ENCODE measurements at places on chromosomes 7 and 10.
A peak's percentile ranks its signal among the peaks of the same experiment; 100 is the strongest.

- DNase-seq: no peak
Observed at GRCh38 chr7:100827330-100828226, at the start of gene EPHB4. EPHB4 (minus strand) TSS chr7:100827523; CDS start chr7:100827030, 493 bp downstream.

- DNase-seq: no peak
Observed at GRCh38 chr7:139825666-139826290, 3.3 kb upstream of the TBXAS1 start.

DNA sequence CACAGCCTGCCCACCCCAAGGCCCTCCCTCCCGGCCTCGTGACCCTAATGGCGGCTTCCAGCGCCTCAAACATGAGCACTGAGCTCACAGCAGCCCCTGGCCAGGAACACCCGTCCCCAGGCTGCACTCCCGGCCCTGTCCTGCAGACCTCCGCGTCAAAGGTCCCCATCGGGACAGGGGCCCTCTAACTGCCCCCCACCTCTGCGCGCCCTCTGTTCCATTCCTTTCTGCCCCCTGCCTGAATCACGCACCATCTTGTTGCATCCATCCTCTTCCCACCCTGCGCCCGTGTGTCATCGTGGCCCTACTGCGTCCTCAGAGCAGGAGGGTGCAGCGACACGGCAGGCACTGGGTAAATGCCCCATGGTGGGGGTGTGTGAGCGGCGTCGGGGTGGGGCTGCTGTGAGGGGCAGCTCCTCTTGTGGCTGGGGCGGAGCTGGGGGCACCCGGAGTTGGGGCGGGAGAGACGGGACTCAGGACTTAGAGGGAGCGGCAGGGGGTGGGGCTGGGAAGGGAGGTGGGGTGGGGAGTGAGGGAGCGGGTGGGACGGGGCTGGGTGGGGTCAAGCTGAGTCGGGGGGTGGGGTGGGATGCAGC is 13.4 kb downstream of the SLC29A4 start:
- DNase-seq: no peak

DNA sequence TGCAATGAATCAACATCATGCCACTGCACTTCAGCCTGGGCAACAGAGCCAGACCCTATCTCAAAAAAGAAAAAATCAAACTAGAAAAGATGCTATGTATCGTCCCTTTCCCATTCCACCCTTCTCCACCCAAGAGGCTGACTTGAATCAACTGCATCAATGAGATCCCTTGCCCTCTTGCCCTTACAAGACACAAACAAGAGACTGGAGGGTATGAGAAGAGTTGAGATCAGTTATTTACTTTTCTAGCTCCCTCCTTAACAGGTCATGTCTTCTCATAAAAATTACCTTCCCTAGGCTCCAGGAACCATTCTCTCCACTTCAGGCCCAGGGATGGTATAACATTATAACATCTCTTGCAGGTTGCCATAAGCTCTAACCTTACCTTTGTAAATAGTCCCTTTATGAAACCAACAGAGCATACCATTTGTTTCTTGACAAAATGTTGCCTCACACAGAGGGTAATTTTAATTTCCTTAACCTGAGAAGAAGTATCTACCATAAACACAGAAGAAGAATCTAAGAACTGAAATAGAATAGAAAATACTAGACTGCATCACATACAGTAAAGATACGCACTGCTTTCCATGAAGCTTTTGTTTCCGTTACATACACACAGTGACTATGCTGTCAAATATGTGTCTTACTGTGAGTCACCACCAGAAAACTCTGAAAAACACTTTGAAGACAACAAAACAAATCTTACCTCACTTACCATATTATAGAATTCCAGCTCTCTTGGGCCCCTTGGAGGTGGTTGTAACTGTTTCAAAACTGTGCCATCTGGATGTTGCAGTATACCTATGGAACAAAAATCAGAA is 30.5 kb downstream of the IPMK start:
- DNase-seq: no peak

DNA sequence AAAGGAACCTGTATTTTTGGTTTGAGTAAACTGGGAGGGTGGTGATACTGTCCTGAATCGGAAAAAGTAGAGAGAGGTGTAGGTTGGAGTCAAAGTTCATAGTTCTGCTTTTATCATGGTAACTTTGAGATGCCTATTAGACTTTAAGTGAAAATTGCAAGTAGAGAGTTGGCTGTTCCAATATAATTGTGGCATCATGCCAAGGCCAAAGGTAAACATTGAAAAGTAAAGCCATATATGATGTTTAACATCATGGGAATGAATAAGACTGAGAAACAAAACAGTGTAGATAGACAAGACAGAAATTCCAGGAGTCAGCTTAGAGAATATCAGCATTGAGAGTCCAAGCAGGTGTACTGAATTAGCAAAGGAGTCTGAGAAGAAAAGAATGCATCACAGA is 570.9 kb downstream of the HTR7 start:
- no peak for DNase-seq

GRCh38 chr7:67547183-67547907 is 550.7 kb downstream of the TYW1 start:
- no peak for DNase-seq

- no peak for DNase-seq
Observed at GRCh38 chr7:157079116-157079515, 59.6 kb upstream of the UBE3C start.

DNA sequence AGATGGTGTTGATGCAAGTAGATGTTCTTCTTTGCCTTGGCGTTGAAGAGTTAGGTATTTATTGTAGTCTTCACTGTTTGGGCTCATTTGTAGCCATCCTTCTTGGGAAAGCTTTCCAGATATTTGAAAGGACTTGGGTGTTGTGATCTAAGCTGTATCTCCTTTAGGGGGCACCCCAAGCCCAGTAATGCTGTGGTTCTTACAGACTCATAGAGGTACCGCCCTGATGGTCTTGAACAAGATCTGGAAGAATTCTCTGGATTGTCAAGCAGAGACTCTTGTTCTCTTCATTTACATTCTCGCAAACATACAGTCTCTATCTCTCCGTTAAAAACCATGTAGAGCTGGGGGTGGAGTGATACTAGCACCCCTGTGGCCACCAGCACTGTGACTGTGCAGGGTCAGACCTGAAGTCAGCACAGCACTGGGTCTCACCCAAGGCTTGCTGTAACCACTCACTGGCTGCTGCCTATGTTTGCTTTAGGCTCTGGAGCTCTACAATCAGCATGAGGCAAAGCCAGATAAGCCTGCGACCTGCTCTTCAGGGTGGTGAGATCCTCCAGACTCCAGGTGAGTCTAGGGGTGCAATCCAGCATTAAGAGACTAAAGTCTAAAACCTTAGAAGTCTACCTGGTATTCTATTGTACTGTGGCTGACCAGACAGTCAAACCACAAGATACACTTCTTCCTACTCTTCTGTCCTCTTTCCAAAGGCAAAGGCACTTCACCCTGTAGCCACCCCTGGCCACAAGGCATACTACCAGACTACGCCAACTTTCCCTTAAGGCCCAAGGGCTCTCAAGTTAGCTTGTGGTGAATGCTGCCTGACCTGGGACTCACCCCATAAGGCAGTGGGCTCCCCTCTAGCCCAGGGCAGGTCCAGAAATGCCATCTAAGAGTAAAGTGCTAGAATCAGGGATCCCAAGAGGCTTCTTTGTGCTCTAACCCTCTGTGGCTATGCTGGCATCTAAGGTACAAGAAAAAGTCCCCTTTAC is 209.7 kb upstream of the TMEM196 start:
- no peak for DNase-seq

DNA sequence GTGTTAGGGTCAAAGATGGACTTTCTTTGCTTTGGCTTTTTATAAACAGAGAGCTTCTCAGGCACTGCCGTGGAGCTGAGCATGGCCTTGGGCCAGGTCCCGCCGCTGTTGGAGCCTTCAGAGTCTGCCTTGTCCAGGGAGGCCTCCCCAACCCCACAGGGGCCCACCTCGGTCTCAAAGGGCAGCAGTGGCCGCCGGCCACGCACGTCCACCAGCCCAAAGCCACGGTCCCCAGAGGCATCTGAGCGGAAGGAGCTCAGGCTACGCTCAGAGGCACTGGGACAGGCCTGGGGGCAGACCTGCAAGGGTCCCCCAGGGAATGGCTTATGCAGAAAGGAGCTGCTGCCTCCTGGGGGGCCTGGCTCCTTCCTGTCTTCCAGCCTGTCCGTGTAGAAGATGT is 105.0 kb downstream of the DLG5 start:
- no peak for DNase-seq

DNA sequence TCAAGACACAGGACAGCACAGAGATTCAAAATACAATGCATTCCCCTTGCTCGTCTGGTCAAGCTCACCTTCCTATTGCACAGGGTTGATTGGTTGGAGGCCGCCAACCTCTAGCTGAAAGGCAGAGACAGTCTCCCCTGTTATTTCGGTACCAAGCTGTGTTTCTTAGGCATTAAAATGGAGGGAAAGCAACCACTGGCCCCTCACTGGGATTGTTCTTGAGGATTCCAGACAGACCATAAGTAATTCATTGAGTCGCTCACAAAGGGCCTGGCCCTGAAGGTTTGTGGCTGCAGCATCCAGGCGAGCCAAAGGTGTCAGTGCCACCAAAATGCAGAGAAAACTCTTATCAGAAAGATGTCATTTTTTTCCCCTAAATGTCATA is 81.2 kb downstream of the PARP12 start:
- DNase-seq: no peak

- no peak for DNase-seq
Observed at GRCh38 chr10:13949844-13950542, 363.2 kb downstream of the PRPF18 start.

- DNase-seq: no peak
Observed at GRCh38 chr7:219581-220150, 27.3 kb downstream of the FAM20C start.

DNA sequence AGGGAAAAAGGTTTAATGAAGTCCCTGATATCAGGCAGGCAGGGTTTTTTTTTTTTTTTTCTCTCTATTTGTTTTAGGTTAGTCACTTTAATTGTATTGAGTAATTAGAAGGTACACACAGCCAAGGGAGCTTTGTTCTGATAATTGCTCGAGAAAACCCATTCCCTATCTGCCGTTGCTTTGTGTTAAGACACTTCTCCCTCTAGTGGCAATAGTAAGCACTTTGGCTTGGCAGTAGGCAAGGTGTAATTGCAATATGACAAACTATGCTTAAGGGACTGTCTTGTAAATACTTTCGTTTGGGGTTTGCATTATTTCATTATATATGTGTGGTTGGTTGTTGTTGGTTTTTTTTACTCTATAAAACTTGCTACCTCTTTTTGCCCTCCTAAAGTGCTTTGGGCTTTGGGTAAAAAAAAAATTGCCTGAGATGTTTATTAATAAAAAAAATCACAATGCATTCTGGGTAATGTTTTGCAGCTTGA is 113.4 kb downstream of the BTRC start:
- peak; percentile 75 for DNase-seq

DNA sequence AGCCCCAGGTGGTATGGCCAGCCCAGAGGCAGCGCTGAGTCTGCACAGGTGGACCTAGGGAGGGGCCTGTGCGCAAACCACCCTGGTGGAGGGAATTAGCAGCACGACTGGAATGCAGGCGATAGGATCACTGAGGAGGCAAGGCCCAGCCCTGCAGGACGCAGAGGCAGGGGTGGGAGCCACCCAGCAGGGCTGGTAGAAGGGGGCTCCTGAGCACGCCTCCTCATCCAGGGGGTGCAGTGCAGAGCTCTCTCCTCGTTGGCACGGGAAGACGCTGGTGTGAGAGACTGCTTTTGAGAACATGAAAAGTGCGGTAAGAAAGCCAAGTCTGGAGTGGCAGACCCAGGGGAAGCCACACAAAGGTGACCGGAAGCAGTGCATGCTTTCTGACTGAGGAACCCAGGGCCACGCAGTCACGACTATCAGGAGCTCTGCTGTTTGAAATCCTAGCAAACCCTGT is 6.0 kb downstream of the FXYD4 start:
- DNase-seq: no peak

DNA sequence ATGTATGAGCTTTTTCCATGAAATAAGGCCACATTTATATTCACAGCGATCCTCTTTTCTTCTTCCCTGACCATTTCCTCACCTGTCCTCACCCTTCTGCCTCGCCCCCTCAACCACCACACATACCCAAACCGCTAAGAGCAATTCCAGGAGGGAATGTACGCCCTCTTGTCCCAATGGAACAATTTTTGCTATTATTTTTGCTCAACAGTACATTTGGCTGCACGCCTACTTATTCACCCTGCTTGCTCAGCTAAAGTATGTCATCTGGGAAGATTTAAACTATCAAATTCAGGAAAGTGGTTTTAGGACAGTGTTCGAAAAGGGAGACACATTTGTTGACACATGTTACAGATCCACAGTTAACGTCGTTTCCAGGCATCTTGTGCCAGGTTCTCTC is 252.7 kb downstream of the NEBL start:
- no peak for DNase-seq

DNA sequence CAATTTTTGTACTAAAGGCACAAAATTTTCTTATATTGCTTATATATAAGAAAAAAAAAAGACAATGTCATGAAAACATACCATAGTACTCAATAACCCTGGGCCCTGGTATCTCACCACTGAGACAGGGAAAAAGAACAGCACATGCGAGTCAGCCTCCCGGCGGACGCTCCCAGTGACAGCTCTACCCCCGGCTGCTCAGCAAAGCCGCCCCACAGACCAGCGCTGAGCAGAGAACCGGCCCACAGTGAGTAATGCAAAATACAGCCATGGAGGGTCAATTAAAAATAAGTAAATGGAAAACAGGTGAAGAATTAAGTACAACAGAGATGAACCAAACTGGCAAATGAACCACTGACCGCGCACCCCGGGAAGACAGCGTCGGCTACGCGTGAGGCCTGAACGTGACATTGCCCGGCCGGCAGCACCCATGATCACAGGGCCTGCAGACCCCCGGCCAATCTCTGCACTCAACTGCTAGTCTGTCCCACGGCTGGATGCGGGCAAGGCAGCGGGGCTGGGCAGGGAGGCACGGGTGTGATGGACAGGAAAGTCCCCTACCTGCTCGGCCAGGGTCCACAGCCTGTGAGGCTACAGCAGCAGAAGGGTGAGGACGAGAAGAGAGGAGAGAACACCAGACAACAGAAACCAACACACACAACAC is 175.9 kb downstream of the ZMYND11 start:
- DNase-seq: no peak

DNA sequence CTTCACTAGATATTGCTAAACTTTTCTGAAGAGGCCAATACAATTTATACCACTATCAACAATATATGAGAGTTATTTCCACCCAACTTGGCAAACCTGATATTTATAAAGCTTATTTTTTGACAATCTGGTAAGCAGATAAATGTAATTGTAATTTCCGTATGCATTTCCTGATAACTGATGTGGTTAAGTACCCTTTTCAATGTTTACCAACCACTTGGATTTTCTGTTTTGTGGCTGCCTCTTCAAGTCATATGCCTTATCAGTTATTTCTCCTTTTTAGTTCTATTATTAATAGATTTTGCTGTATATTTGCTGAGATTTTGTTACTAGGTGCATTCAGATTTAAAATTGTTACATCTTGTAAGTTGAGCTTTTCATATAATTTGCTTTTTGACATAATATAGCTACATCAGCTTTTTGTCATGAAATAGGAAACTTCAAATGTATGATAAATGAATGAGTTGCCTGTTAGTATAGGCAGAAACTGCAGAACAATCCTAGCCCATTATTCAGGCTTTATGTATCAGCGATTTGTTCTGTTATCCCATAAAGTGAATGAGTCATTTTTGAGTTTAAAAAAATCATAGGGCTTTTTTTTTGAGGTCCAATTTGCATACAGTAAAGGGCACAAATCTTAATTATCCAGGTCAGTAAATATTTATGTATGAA is 11.5 kb downstream of the SGPL1 start:
- no peak for DNase-seq
